ENCODE measurements at places on chromosomes 5 and 9.

GRCh38 chr5:10034001-10034400 is 215.7 kb downstream of the ATPSCKMT start:
- DNase-seq: no peak

DNA sequence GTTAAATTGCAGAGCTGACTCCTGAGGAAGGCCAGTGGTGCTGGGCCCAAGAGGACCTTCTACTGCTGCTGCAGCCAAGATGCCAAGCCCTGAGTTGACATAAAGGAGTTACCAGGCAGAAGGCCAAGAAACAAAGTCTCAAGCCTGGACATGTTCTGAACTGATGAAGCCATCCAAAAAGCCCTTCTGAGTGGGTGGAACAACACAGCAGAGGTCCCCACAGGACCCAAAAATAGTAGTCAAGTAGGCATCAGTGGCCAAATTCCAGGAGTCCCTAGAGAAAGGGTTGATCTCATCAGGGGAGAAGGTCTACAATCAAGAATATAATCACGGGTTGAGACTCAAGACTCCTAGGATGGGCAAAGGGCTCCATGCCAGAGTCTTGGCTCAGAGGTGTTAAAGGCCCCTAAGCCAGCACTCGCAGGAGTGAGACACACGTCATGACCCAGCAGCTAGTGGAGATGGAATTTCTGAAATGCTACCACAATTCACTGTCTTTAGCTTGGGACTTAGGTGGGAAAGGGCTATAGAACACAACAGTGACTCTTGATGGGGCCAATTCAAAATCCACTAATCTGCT is 119.7 kb downstream of the FANCC start:
- DNase-seq: no peak

GRCh38 chr9:7433508-7434292 is 365.9 kb downstream of the DMAC1 start:
- no peak for DNase-seq

DNA sequence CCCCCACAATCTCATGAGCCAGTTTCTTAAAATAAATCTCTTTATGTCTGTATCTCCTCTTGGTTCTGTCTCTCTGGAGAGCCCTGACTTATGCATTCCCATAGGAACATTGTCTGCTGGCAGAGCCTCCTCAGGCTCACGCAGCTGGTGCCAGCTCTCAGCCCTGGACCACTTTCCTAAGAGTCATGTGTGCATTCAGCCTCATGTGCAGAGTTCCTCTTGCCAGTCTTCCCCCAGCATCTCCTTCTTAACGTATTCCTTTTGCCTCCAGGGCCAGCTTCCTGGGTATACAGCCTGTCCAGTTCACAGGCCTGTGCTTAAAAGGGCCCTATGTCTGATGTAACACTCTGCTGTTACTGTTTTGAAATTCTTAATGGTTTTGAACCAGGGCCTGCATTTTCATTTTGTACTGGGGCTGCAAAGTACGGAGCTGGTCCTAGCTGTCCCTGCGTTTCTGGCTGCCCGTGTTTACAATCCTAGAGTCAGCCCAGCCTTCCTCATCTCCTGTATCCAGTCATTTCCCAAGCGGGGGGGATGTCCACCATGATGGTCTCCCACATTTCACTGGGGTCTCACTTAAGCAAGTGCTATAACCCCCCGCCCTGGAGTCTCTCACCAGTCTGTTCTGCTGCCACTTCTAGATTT is 18.1 kb downstream of the ANKRD33B start:
- DNase-seq: no peak

DNA sequence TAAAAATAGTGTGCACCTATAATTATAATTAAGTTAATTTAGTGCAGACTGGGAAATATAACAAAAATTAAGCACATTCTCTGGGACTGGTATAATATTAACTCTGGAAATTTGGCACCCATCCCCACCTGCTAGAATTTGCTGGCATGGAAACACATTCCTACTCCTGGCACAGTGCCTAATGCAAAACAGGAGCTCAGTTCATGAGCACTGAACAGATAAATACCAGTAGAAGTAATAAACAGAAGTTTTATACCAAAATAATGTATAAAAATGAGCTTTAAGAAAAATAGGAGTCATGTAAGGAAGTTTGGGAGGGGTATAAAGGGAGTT is 23.7 kb upstream of the NPR3 start:
- DNase-seq: peak; percentile 48

Data from dermis microvascular lymphatic vessel endothelial cell (primary cell).